ENCODE measurements at places on chromosomes 5 and 9.

GRCh38 chr9:16653491-16654399 lies 216.7 kb downstream of the BNC2 start:
- DNase-seq: no peak

GRCh38 chr9:113585085-113585442 lies 121.5 kb downstream of the RGS3 start:
- no peak for DNase-seq

- no peak for DNase-seq
Measured at GRCh38 chr5:96381526-96381925, 51.5 kb downstream of the PCSK1 start.

DNA sequence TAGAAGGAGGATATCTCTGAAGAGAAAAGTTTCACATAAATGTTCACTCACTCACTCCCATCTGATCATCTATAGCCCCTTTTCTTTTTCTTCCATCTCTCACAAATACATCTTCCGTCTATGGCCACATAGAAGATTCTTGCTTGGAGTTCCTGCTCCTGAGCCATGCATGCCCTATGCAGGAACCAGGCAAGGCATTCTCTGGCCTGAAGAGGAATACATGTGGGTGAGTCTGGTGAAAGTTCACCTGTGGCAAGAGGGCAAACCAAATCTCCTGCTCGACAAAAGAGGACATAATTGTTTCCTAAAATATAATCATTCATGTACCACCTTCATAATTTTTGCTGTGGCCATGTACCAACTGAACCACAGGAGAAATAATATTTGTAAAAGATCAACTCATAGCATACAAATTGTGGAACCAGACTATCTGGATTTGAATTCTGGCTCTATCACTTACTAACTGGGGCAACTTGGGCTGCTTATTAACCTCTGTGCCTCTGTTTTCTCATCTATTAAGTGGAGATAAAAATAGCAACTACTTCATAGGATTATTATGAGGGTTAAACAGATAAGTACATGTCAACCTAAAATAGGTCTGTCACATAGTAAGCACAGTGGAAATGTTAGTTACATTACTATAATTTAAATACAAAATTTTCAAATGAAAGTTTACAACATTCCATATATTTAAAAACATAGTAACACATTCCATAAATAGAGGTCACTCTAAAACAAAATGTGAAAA lies 121.2 kb upstream of the NFIB start:
- DNase-seq: no peak

GRCh38 chr5:65796269-65796668 lies 74.3 kb downstream of the NLN start:
- DNase-seq: no peak

DNA sequence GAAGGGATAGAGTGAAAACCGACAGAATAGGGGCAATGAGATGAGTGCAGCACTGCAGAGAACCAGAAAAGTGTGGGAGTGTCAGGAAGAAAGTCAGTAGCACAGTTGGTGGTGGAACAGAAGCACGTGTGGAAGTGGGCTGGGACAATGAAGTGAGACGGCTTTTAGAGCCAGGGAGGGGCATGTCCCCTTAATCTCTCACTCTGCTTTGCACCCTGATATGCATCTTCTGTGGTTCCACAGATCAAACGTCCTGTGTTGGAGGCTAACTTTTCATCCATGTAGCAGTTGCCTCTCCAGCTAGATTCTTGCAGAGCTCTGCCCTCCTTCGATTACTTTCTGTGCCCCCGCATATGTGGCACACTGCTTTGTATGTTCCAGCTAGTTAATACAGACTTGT lies 163.6 kb downstream of the DOCK8 start:
- DNase-seq: no peak

GRCh38 chr9:133347515-133347984 lies 381 bp downstream of the MED22 start:
- DNase-seq: no peak

- no peak for DNase-seq
Measured at GRCh38 chr9:116452634-116453033, 234.5 kb upstream of the TRIM32 start.

DNA sequence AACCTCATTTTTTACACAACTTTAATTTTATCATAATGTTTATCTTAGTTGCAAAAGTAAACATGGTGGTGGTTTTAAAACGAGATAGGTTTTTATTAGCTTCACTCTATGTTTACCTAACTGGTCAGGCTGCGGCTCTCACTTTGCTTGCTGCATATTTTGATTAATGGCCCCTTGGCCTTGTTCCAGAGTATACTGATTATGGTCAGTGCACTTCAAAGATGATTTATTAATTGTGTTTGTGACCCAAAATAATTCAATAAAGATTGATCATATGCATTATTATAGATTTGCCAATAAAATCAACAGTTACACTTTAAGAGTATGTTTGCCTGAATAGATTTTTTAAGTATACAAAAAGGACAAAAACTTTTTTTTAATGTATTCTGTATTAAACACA lies 188.0 kb downstream of the XRCC4 start:
- DNase-seq: no peak

DNA sequence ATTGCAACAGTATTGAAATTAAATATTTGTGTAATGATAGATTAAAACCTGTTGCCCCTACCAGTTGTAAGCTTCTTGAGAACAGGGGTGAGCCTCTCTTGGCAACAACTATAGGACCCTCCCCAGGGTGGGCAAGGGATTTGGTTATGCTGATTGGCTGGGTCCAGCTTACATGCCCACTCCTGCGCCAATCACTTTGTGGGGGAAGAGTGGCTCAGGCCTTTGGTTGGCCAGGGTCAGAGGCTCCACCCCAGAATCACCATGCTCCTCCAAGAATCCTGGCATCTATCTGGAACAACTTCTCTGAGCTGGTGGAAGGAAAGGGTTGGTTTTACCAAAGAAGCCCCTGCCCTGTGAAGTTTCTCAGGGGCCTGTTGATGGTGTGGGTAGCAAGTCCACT lies 8.6 kb upstream of the PITX1 start:
- no peak for DNase-seq

DNA sequence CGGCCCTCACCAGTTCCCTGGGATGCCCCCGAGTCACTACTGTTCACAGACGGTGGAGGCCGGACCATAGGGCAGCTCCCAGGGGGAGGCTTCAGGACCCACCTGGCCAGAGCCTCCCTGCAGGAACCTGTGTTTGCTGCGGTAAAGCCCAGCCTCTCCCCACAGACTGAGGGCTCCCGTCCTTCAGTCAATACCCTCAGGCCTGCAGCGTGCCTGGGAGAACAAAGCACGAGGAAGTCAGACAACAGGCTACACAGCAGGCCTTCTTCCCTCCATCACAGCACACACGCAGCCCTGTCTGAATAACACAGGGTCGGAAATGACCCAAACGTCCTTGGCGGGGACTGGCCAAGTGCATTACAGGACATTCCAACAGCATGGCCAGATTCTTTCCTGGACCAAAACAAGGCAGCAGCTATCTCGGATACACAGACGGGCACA lies 34.4 kb downstream of the COL23A1 start:
- DNase-seq: no peak

- DNase-seq: no peak
Measured at GRCh38 chr9:107872457-107873192, 383.1 kb upstream of the KLF4 start.
